Mucosa of descending colon (tissue), 3 donors: ENCODE measurements at places on chromosomes 11 and 22.
A peak's percentile ranks its signal among the peaks of the same experiment; 100 is the strongest.

DNA sequence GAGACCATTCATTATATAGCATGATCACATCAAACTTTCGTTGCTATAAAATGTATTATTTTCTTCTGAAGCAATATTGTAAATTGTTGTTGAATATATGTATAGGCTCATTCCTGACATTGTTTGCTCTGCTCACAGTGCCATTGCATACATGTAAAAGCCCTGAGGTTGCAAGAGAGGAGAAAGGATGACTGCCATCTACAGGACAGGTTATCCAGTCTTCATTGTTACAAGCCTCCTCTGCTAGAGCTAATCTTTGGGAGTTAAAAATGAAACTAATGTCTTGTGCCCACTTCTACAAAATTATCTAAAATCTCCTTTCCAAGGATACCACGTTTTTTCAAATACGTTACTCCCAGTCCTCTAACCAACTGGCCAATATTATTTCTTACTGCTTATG is 16.4 kb upstream of the OR5AL1 start:
- no peak for DNase-seq

GRCh38 chr11:69308491-69308911 is 14.5 kb downstream of the MYEOV start:
- DNase-seq, result no peak

DNA sequence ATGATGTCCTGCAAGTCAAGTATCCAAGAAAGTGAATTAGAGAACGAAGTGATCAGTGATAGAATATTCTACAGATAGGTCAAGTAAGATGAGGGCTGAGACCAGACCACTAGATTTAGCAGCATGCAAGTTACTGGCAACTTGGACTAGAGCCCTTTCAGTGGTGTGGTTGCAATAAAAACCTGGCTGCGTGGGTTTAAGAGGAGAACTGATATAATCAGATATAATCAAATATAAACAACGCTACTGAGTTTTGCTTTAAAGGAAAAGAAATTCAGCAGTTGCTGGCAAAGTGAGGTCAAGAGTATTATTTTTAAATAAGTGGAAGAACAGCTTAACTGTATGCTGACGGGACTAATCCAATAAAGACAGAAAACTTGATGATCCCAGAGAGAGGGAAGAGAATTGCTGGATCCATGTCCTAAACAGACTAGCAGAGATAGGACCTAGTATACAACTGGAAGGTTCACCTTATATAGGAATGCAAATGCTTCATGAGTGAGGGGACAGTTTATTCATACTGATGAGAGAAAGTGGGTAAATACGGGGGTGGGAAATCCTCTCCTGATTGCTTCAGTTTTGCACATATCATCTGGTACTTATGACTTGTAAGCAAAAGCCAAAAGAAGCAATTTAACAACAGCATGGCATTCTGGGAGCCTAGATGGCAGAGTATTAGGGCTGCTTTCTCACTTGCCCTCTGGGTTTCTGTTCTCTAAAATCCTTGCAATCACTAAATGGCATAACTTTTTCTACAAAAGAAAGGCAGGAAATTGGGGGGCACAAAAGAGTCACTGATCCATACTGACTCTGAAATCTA is 146.2 kb downstream of the RBFOX2 start:
- no peak for DNase-seq

DNA sequence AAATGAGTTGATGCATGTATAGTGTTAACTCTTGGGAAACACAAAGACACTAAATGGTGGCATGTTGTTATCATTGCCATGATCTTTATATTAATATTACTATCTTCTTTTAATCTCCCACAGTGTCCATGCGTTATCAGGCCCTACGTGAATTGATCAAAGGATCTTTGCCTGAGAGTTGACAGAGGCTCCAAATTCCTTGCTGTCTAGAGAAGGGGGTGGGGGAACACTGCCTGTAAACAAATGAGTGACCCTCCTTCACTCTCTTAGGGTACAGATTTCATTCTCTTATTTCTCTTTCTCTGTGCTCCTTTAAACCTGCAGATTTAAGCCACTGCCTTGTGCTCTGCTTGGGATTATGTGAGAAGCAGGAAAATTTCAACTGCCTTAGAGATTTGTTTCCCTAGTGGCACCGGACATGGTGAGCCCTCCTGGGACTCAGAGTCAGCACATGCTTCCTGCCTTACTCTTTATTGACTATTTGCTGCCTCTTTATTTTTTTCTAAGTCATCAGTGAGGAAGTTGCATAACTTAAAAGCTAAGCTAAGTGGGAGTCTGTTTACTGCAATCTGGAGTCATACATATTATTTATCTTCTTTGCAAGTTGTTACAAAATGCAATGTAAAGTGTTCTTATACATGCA is 122.9 kb downstream of the MAML2 start:
- no peak for DNase-seq

DNA sequence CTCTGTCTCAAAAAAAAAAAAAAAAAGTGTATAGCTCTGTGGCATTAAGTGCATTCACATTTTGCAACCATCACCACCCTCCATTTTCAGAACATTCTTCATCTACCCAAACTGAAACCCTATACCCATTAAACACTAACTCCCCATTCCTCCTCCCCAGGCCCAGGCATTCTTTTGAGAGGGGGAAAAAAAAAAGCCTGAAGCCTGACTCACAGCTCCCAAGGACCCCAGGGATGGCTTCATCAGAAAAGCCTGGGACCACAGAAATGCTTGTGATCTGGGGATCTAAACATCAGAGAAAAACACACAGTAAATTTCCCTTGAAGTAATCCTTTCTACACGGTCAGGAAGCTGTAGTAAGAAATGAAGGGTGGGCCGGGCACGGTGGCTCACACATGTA is 10.7 kb upstream of the GTSE1 start:
- no peak for DNase-seq

- no peak for DNase-seq
These were observed 39.0 kb upstream of the MMP20 start for GRCh38 chr11:102664001-102664752.

- DNase-seq, result no peak
These were observed 20.2 kb downstream of the GAB4 start for GRCh38 chr22:16987822-16988221.

GRCh38 chr22:35218079-35218478 is 39.2 kb upstream of the HMGXB4 start:
- no peak for DNase-seq

- no peak for DNase-seq
These were observed 790 bp downstream of the IFITM5 start for GRCh38 chr11:298406-299065.

DNA sequence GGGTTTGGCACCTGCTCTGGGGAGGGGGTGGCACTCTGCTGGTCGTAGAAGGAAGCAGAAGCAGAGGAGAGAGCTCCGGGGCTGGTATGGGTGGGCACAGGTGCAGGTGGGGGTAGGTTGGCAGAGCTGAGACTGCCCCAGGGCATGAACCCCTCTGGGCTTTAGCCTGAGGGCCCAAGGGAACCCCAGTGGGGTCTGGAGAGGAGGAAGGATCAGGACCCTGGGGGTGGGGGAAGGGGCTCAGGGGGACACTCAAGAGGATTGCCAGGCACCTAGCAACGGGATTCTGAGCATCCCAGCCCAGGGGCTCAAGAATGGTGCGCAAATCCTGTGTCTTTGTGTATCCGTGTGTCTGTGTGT is 6.3 kb downstream of the ALDH3B2 start:
- DNase-seq, result no peak

GRCh38 chr11:122804161-122804560 is 34.1 kb upstream of the CRTAM start:
- no peak for DNase-seq

DNA sequence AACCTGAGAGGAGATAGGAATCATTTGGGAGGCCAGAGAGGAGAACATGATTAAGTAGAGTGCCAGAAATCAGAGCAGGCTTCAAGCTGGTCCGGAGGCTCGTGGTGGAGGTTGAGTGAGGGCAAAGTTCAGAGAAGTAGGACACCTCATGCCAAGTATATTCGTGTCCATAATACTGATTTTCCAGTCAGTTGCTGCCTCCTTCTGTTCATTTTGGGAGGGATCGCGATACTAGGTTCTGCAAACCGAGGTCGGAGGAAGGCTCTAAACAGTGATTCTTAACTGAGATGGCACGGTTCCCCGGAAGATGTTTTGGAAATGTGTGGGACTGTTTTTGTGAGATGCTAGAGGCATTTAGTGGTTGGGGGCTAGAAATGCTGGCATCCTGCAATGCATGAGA is 13.6 kb upstream of the CD3E start:
- peak; percentile 55 for DNase-seq

- DNase-seq, result no peak
These were observed 204.3 kb upstream of the PLET1 start for GRCh38 chr11:112464949-112465348.

- DNase-seq, result peak; percentile 69
These were observed 6.3 kb downstream of the MS4A12 start for GRCh38 chr11:60498853-60499252.

DNA sequence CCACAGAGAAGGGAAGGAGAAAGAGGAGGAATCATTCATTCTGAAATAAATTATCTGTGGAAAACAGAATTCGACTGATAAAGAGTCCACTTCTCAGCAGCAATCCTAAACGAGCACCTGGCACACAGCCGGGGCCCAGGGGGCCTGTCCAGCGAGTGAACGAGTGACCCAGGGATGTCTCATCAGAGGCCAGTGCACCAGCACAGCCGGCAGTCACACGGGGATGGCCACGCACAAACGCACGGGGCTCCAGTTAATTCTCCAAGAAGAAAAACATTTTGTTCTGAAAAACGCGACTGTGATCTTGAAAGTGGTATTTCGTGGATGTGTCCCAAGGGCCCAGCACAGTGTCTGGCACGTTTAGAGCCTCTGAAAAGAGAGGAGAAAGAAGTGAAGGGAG is 154.6 kb downstream of the BRD1 start:
- no peak for DNase-seq

- DNase-seq, result no peak
These were observed 1093.3 kb downstream of the BRD1 start for GRCh38 chr22:48734359-48734758.

- DNase-seq, result no peak
These were observed 24.9 kb upstream of the GRAMD1B start for GRCh38 chr11:123405123-123405592.

DNA sequence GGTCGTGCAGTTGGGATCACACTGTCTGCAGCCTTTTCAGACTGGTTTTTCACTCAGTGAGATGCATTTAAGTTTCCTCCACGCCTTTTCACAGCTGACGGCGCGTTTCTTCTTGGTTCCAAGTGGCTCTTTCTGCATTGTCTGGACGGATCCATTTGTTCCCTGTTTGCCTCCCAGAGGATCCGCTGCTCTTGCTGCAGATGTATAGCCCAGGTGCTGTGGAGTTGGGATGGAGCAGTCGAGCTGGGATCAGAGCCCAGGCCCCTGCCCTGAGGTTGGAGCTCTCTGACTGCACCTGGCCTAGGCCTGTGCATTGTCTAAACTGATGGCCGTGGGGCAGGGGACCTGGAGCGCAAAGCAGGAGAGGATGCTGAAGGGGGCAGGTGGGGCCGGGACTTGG is 51.6 kb downstream of the PARVB start:
- no peak for DNase-seq

GRCh38 chr22:45966320-45966894 is 10.6 kb downstream of the WNT7B start:
- DNase-seq, result no peak
